ENCODE measurements at places on chromosomes 7 and 10. TPM values are rescaled to one million over a fixed set of nuclear protein-coding genes. Genes with fewer than 3 reads are reported as not detected.

The CCL24 gene
- total RNA-seq = not detected

The RARRES2 gene
- 3.2 TPM for total RNA-seq

The ORAI2 gene
- total RNA-seq = 47.5 TPM

The RBP3 gene
- total RNA-seq = not detected

The CCAR1 gene
- total RNA-seq = 73.1 TPM

The RELN gene
- not detected for total RNA-seq

The LRRN3 gene
- 25.6 TPM for total RNA-seq

The IMMP2L gene
- total RNA-seq = 21.2 TPM

The ACTA2 gene
- total RNA-seq = 4.0 TPM

The CYP2C9 gene
- total RNA-seq = not detected

The TUBAL3 gene
- not detected for total RNA-seq

The KCTD7 gene
- 31.5 TPM for total RNA-seq

The UCN3 gene
- not detected for total RNA-seq

The SPDYE11 gene
- total RNA-seq = not detected

Measured in T-cell (primary cell).